Upper lobe of right lung (tissue), 1 donor: ENCODE measurements at places on chromosomes 16 and 17. TPM values are rescaled to one million over a fixed set of nuclear protein-coding genes. Genes with fewer than 3 reads are reported as not detected.
A peak's percentile ranks its signal among the peaks of the same experiment; 100 is the strongest.

DNA sequence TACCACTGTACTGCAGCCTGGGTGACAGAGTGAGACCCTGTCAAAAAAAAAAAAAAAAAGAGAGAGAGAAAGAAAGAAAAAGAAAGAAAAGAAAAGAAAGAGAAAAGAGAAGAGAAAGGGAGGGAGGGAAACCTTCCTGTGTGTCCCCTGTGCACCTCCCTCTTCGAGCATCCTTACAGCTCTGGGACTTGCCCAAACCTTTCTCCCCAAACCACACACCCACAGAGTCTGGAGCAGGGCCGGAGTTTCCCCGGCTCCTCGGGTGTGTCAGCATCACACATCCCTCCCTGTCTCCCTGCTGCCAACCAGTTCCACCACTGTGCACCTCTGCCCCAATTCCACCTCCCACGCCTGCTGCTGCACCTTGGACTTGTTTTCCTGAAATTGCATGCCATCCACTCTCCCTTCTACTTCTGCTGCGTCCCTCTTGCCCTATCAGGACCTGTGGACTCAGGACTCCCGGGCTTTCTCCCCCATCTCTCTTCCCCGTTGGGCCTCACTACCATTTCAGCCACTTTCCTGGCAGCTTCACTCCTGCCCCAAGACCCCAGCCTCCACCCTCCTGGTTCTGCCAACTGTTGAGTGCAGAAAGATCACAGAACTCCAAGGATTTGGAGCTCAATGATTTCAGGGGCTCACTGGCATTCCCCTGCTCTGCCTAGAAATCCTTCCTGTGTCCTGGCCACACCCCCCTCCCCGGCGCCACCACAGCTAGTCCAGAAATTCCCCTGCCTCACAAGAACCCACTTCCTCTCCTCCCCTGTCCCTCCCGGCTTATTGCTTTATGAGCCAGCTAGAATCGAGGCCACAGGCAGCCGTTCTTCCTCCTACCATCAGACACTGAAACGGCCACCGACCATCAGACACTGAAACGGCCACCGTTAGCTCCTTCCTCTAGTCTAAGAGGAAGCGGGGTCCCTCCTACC lies 3.7 kb upstream of the CDK3 start:
- DNase-seq, result peak; percentile 85

- peak; percentile 75 for DNase-seq
Measured at GRCh38 chr16:27355610-27356009, 41.8 kb downstream of the IL4R start.

Gene ATAD5
- 1.1 TPM for total RNA-seq

Gene NPIPB2
- total RNA-seq, result 6.3 TPM

DNA sequence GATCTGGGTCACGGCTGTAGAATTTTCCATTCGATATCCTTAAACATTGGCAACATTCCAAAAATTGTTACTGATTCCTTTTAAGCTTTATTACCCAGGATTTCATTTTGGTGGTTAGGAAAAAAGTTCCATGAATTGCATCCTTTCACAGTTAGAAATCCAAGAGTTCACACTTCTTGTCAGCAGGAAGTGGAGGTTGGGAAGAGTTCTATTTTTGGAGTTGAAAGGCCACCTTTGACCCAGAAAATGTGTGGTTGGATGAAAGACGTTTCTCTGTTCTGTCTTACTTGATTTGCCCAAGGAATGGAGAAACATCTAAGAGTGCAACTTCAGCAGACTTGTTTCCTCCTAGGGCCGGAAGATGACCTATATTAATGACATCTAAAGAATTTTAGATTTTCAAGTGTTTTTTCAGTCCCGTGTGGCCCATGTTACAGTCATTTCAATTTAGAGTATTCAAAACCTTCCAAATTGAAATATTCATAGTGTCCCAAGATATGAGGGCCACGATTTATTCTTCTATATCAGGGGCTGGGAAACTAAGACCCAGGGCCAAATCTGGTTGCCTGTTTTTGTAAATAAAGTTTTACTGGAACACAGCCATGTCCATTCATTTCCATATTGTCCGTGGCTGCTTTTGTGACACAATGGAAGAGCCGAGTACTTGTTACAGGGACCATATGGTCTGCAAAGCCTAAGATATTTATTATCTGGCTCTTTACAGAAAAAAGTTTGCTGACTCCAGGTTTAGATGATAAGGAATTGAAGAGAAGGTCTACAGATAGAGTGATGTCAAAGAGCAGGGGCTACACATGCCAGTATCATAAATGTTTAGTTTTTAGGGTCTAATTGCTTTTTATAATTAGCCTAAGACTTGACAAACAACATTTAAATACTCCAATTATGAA lies 50.2 kb downstream of the CDK5R1 start:
- no peak for DNase-seq

GRCh38 chr17:80569924-80570323 lies 25.3 kb downstream of the RPTOR start:
- DNase-seq, result no peak

DNA sequence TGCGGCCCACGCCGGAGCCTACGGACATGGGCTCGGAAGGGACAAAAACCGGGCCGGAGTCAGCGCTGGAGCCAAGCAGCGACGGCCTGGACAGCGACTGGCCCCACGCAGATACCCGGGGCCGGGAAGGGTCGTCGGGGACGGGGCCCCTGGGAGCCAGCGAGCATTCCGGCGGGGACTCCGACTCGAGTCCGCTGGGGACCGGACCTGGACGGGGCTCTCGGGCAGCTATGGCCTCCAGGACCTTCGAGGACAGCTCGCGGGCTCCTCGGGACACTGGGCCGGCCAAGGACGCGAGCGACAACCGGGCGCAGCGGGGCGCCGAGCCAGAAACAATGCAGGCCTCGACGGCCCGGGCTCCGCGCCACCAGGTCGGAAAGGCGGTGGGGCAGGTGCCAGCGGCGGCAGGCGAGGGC lies 1.0 kb downstream of the MYO15B start:
- DNase-seq, result peak; percentile 84
